ENCODE measurements at places on chromosomes 1 and 21. TPM values are rescaled to one million over a fixed set of nuclear protein-coding genes. Genes with fewer than 3 reads are reported as not detected.

ATP6V1G3 gene
- not detected for total RNA-seq

PRR9 gene
- not detected for total RNA-seq

DSCAM gene
- not detected for total RNA-seq

ILDR2 gene
- 43.5 TPM for total RNA-seq

LRRC7 gene
- 0.29 TPM for total RNA-seq

HPCAL4 gene
- total RNA-seq, result 0.06 TPM

METTL18 gene
- 10.1 TPM for total RNA-seq

RGSL1 gene
- not detected for total RNA-seq

OXCT2 gene
- total RNA-seq, result 0.44 TPM

AMY1A gene
- total RNA-seq, result not detected

FCN3 gene
- total RNA-seq, result not detected

GRIK1 gene
- total RNA-seq, result not detected

POU3F1 gene
- not detected for total RNA-seq

SLC45A1 gene
- 2.5 TPM for total RNA-seq

AVPR1B gene
- not detected for total RNA-seq

BSDC1 gene
- total RNA-seq, result 55.5 TPM

CPTP gene
- total RNA-seq, result 29.4 TPM

KIF2C gene
- 82.1 TPM for total RNA-seq

TAS1R1 gene
- total RNA-seq, result not detected

PDZK1IP1 gene
- total RNA-seq, result not detected

NGF gene
- total RNA-seq, result 1.3 TPM

BLACAT1 gene
- not detected for total RNA-seq

TEX50 gene
- not detected for total RNA-seq

RGS4 gene
- total RNA-seq, result 3.4 TPM

OR6N1 gene
- not detected for total RNA-seq

CADM3 gene
- total RNA-seq, result not detected

PLA2G2E gene
- not detected for total RNA-seq

MMEL1 gene
- total RNA-seq, result not detected

PRKAA2 gene
- total RNA-seq, result 0.13 TPM

HHIPL2 gene
- 3.1 TPM for total RNA-seq

WNT9A gene
- 3.7 TPM for total RNA-seq

UQCRHL gene
- total RNA-seq, result 4.6 TPM

GBP4 gene
- 0.56 TPM for total RNA-seq

BECN2 gene
- total RNA-seq, result not detected

PADI2 gene
- not detected for total RNA-seq

CAMSAP2 gene
- total RNA-seq, result 19.8 TPM

DSTYK gene
- 10.2 TPM for total RNA-seq

OR2L8 gene
- total RNA-seq, result not detected

LAX1 gene
- total RNA-seq, result not detected

SLAMF9 gene
- not detected for total RNA-seq

YARS1 gene
- total RNA-seq, result 117 TPM

FCRL2 gene
- total RNA-seq, result not detected

NEK2 gene
- 75.1 TPM for total RNA-seq

SMIM1 gene
- total RNA-seq, result not detected

OR4F16 gene
- not detected for total RNA-seq

KLHDC8A gene
- total RNA-seq, result not detected

HCN3 gene
- total RNA-seq, result 0.97 TPM

KRTAP19-1 gene
- not detected for total RNA-seq

RGS7 gene
- 0.37 TPM for total RNA-seq

FLG2 gene
- not detected for total RNA-seq
